ENCODE measurements at places on chromosomes 6 and 20. TPM values are rescaled to one million over a fixed set of nuclear protein-coding genes. Genes with fewer than 3 reads are reported as not detected.

MAPK13 gene
- 10.9 TPM for total RNA-seq

SLC17A2 gene
- total RNA-seq, result not detected

KIF16B gene
- total RNA-seq, result 15.7 TPM

PSORS1C2 gene
- not detected for total RNA-seq

DNA sequence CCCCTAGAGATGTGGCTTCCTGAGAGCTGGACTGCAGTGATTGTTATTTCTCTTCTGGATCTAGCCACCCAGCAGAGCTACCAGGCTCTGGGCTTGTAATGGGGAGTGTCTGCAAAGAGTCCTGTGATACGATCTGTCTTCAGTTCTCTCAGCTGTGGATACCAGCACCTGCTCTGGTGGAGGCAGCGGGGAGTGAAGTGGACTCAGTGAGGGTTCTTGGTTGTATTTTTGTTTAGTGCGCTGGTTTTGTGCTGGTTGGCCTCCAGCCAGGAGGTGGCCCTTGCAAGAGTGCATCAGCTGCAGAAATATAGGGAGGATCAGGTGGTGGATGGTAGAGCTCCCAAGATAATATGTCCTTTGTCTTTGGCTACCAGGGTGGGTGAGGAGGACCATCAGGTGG is 33.7 kb downstream of the PAX1 start:
- no peak for DNase-seq

DNA sequence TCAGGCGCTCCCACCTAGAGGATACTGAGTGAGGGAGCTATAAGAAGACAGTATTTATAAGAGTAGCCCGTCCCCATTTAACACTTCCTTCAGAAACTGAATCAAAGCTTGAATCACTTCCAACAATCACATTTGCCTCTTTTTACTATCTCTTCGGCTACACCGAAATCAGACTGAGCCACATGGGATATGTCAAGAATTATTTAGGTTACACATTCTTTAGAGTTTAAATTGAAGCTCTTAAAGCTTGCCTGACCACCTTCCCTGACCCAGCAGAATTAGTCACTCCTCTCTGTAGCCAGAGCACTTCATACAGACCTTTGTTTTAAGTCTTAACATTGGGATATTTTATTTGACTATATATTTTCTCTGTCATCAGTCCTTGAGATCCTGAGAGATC is 163.7 kb downstream of the MAFB start:
- no peak for DNase-seq

DNA sequence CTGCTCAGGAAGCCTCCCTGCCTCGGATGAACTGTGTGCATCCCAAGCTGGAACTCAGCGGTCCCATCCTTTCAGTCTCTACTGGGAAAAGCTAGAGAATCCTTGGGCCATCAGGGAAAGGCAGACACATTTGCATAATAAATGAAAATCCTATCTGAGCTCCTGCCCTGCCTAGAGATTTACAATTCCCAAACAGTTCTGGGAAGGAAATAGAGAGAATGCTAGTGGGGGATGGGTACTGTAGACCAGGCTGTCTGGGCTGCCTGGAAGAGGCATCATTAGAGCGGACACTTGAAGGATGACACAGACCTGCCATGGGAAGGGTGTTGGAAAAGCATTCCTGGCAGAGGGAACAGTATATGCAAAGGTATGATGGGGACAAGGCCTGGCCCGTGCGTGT is 44.3 kb downstream of the TFAP2C start:
- DNase-seq, result no peak

- DNase-seq, result no peak
Observed at GRCh38 chr20:23159947-23160318, 73.8 kb upstream of the CD93 start.

DNA sequence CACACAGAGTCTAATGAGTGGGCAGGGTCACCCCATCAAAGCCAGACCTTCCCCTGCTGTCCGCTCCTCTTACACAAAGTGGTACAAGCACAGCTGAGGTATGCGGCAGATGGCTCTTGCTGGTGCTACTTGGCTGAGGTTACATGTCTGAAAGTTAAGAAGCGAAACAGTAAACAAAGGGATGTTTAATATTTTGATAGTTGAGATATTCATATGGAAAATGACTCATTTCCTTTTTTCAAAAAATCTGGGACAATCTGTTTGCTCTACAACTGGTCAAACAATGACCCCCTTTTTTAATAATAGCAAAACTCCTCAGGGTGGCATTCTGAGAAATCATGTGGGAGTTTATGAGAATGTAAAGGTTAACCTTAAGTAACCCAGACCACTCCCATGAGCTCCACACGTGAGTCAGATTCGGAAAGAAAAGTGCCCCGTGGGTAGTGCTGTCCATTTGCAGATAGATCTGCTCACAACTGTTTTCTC is 245.3 kb downstream of the TBXT start:
- DNase-seq, result no peak

DNA sequence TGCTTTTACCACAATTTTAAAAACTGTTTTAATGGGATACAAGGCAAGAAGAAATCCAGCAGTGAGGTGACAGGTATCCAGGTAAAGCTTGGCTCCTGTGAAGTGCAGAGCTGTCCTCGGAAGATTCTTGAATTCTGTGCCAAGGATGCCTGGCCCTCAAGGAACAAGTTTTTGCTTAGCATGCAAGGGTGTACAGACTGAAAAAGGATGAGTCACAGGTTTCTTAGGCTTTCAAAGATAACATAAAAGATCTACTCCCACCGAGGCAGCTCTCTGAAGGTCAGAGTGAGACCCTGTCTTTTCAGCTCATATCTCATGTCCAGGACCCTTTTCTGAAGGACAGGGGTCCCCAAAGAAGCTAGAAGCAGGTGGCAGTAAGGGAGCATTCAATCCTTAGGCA is 83.3 kb downstream of the CHD6 start:
- no peak for DNase-seq

- DNase-seq, result no peak
Observed at GRCh38 chr6:43984442-43985321, 142.6 kb downstream of the MRPL14 start.
